Inflammatory macrophage treated with lipopolysaccharide for 1 hour (primary cell): ENCODE measurements at places on chromosomes 4 and X.
A peak's percentile ranks its signal among the peaks of the same experiment; 100 is the strongest.

- DNase-seq: no peak
These were observed 109.7 kb upstream of the ARX start for GRCh38 chrX:25125483-25125882.

DNA sequence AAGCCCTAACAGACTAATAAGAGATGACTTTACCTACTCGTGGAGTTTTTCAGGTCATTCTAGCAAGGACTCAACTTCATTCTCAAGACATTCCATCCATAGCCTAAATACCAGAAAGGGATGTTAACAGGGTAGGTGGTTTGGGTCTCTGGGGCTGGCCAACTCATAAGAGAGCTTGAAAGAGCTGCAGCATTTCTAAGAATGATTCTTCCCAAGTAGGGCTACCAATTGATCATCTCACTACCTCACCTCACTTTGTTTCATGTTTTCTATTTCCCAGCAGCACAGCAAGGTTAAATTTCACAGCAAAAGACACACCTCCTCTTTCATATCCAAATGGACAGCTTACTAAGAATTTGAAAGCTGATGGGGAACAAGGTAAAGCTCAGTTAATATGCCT, 614.8 kb upstream of the DIPK2B start:
- DNase-seq: no peak

- no peak for DNase-seq
These were observed 17.1 kb upstream of the PCDH10 start for GRCh38 chr4:133131829-133132460.

DNA sequence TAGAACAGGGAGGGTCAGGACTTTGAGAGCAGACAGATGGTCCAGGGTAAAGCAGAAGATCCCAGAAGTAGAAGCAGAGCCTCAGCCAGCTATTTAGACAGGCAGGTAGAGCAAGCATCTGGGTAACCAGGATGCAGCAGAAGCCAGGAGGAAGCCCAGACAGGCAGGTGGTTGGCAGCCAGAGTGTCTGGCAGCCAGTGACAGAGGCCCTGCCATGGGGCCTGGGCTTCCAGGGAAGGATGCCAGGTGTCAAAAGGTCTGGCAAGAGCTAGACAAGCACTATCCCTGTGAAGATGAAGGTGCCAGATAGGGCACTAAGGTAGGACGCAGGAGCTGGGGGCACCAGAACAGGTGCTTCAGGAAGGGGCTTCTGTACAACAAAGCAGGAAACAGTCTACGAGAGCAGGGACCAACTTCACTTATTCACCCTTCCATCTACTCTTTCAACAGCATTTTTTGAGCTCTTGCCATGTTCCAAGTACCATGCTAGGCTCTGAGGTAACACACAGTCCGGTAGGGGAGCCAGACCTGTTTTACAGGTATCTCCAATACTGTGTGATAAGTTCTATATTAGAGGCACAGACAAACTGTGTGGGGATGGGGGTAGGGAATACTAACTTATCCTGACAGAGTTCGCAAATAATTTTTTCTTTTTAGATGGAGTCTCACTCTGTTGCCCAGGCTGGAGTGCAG, 38.1 kb upstream of the GJB1 start:
- no peak for DNase-seq

DNA sequence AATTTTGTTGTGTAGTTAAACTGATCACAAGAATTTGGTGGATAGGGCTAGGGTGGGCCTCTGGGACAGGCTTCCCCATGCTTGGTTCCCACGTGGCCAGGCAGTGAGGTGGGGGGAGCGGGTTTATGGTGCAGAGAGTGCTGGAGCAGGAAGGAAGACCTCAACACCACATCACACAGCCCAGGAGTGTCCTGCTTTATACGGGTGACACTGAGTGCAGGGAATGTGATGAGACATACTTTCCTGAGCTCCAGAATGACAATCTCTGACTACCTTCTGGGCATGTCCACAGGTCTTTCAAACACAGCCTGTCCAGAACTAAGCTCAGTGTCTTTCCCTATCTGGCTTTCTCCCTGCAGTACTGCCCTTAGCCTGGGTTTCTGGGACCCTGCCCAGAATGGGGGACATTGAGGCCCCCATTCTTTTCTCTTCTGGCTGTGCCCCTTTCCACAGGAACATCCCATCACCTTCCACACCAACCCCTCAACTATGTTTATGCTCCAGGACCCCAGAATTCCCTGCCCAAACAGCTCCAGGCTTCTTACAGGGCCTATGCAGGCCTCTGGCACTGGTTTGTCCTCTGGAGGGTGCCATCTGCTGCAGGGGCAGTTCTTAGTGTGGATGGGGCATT, 36.5 kb upstream of the RASL11B start:
- no peak for DNase-seq

- DNase-seq: no peak
These were observed 16.3 kb upstream of the SULT1B1 start for GRCh38 chr4:69776696-69777095.

- no peak for DNase-seq
These were observed 58.6 kb upstream of the PAGE5 start for GRCh38 chrX:55161581-55161980.

DNA sequence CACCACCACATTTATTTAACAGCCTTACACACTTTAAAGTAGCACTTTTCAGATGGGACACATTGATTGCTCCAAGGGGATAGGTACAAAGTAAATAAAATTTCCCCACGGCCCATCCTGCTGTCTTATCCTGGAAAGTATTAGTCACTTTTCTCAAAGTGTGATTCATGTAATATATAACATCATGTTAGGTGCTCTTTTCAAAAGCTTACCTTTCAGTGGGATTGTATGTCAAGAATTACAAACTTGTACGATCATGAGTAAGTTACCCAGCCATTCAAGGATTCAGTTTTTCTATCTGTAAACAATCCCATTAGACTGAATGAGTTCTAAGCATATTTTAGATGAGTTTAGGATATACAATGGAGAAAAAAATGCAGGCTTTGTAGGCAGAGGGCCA, 876.6 kb upstream of the GRID2 start:
- no peak for DNase-seq

- DNase-seq: peak; percentile 63
These were observed 8.5 kb downstream of the OGT start for GRCh38 chrX:71541210-71542022.

- no peak for DNase-seq
These were observed 35.9 kb downstream of the FGFRL1 start for GRCh38 chr4:1047106-1047975.

- no peak for DNase-seq
These were observed 60.1 kb upstream of the NAP1L5 start for GRCh38 chr4:88757776-88758175.

DNA sequence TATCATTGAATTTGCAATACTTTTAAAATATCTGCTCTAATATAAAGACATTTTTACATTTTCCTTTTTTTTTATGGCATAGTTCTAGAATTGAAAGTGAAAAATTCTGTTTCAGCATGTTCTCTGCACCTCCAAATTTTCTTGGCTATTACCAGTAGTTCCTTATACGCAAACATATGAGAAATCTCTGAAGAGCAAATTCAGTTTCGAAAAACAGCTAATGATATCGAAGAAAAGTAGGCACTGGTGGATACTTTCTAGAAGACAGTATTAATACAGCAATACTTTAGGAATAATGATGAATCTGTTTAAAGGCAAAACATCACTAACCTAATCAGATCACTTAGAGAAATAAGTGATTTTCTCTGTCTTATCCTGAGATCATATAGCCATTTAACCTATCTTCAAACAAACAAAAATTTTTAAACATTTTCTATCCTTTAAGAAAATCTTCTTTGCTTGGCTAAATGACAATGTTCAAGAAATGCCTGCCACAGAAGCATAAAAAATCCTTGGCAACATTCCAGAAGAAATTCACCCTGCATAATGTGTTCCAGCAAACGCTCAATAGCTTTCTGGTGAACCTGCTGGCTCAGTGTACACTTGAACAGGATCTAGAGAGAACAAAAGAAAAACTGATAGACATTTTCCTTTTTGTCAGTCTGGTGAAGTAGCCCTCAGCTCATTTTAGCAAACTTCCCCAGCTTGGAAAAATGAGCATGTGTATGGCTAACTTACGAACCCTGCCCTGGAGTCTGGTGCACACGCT, 51.2 kb upstream of the KLF3 start:
- DNase-seq: no peak

DNA sequence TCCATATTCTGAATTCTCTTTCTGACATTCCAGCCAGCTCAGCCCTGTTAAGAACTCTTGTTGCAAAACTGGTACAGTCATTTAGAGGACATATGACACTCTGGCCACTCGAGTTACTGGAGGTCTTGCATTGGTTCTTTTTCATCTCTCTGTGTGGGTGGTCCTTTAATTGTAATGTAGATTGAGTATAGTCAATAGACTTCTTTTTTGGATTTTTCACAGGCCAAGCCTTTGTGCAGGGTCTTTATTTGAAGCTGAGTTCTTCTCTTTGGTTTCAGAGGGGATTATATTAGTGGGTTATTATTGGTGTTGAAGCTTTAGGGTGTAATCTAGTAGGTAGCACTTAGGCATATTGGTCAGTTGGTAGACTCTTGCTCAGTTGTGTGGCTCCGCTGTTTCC, 118.0 kb upstream of the GIMD1 start:
- no peak for DNase-seq

- no peak for DNase-seq
These were observed 700 bp downstream of the SLC26A1 start for GRCh38 chr4:992297-993110.

- DNase-seq: no peak
These were observed 274.8 kb upstream of the VCX start for GRCh38 chrX:7568130-7568529.

- no peak for DNase-seq
These were observed 840 bp upstream of the RPL34 start for GRCh38 chr4:108619372-108620100.

DNA sequence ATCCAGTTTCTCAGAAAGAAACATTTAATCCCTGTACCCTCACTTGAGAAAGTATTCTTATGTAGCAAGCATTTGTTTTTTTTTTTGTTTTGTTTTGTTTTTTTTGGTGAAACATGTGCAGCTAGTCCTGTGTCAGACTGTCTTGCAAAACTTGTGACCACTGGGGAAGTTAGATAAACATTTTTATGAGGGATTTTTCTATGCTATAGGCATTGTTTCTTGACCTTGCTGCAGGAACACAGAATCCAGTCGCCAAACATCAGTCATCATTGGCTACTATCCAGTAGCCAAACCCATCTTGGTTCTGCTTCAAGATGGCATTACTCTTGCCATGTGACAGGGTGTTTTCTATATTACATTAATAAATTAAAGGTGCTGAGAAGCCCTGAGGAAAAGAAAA, 7.7 kb upstream of the MAPK10 start:
- DNase-seq: no peak

DNA sequence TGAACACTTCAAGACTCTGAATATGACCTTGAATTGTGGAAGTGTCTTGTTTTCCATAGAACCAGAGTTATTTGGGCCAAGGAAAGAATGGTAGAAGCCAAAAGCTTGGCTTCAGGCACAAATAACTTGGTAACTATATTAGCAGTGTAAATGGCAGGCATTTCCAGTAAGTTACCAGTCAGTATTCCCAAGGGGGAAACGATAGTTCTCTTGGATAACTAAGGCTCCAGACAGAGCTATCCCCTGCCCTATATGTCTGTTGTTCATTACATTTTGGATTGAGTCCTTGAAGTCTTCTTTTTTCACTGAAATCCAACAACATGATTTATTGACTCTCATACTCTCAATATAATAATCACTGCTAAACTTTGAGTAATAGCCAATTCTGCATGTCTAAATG, 364.1 kb downstream of the MAGEB5 start:
- DNase-seq: no peak

- DNase-seq: peak; percentile 99
These were observed at the start of gene CXCL8 for GRCh38 chr4:73740353-73740778. Gene CXCL8, plus strand, starts transcription at chr4:73740569. Its CDS starts 90 bp downstream, at chr4:73740659.

- DNase-seq: no peak
These were observed 9.1 kb upstream of the VCX3B start for GRCh38 chrX:8455557-8455956.

DNA sequence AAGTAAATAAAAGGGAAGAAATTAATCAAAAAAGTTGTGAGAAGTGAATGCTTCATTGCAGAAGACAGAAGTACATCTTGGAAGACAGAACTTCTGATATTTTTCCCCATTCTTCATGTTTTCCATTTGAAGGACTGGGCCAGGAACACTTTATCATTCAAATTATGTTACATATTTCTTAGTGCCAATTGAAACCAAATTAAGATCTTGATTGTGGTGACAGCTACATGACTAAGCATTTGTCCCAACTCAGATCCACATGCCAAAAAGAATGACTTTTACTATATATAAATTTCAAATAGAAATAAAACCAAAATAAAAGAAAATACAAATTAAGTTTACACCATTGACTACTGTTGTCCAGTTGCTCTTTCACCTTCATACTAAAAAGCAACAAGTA, 14.0 kb upstream of the FGF5 start:
- no peak for DNase-seq

DNA sequence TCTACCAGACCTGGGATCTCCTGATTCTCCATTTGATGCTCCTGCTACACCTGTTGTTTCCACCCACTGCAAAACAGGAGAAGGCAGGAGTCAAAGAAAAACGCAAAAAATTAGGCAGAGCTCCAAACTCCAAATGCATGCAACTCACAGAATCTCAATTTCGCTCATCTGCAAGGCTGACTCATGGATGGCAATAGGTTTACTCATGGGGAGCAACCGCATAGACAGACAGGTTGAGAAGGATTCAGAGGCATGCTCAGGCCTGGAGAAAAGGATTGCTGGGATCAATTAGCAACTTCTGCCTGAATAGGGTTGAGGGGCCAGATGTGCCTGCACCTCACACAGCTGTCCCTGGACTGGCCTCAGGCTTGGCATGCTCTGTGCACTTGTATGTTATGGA, 231.0 kb downstream of the LDB2 start:
- DNase-seq: no peak

DNA sequence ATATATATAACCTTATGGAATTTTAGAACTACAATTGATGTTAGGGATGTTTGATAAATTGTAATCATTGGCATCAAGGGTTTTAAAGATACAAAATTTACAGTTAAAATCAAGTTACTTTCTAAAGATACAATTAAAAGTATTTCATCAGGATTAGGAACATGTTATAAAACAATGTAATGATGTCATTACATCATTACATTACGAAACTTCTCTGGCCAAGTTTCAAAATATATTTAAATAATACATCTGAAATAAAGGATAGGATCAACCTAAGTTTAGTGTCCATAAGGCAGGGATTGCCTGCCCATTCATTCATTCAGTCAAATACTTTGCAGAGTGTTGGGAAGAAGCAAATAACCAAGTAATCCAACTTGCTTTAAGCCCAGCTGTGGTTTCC, 75.1 kb downstream of the TENM3 start:
- no peak for DNase-seq

GRCh38 chr4:161555689-161556660, 607.8 kb downstream of the FSTL5 start:
- peak; percentile 56 for DNase-seq
